ENCODE measurements at places on chromosomes 1 and 21. TPM values are rescaled to one million over a fixed set of nuclear protein-coding genes. Genes with fewer than 3 reads are reported as not detected.
A peak's percentile ranks its signal among the peaks of the same experiment; 100 is the strongest.

DNA sequence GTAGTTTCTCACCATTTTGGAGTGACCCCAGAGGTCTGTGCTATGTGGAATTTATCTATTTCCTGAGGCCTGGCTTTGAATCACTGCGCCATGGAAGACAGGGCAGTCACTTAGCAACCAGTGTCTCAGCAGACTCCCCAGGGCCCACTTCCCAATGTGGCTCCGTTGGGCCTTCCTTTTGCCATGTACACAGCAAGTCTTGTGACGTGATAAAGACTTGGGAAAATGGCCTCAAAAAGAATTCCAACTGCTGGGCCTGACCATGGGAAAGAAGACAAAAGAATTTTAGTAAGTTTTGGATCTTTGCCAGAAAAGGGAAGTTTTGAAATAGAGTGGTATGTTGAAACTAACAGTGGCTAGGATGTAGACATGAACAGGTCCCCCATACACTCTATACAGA, 36.2 kb downstream of the TLR5 start:
- H3K36me3 ChIP-seq = no peaks in the 10 kb centered on the region
- DNase-seq = no peak
- H3K4me3 ChIP-seq = no peak overlapping the region
- no peaks in the 10 kb centered on the region for H3K27me3 ChIP-seq
- no peak overlapping the region for H3K27ac ChIP-seq
- peaks cover 3% of the 10 kb centered on the region for H3K4me1 ChIP-seq

The KRTAP12-2 gene
- total RNA-seq = not detected

DNA sequence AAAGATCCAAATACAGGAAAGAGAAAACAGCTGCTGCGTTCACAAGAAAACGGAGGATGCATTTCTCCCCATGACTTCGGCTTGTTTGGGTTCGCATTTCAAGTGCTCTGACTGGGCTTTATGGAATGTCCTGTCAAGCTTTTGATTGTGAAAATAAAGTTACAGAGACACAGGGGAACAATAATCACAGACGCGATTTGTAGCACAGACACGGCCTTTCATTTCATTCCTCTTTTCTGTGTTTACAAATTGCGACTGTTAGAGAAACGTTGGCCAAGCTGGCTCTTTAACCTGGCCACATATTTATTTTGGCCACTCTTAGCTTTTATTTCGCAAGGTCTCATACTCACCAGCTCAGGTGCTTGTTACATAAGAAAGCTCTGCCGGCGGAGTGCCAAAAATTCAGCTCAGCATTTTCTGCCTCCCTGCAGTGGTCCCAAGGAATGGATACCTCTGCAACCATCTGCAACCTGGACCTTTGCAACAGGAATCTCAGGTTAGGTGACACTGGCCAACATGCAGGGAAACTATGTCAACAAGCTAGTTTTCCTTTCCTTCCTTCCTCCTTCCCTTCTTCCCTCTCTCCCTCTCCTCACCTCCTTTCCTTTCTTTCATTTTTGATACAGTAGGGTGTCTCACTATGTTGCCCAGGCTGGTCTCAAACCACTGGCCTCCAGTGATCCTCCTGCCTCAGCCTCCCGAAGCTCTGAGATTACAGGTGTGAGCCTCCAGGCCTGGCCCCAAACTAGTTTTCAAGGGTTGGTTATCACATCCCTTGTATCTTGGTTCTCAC, 58.2 kb upstream of the SLC45A1 start:
- H3K27ac ChIP-seq = peak overlapping the region; percentile 92
- H3K27me3 ChIP-seq = no peaks in the 10 kb centered on the region
- H3K4me1 ChIP-seq = peaks cover 7% of the 10 kb centered on the region
- DNase-seq = peak; percentile 86
- H3K4me3 ChIP-seq = no peak overlapping the region
- H3K36me3 ChIP-seq = no peaks in the 10 kb centered on the region

The OSCP1 gene
- total RNA-seq = 22.0 TPM

Data from kidney (tissue), 22 donors.